ENCODE measurements at places on chromosomes 12 and 14. TPM values are rescaled to one million over a fixed set of nuclear protein-coding genes. Genes with fewer than 3 reads are reported as not detected.

BCL2L2 gene
- total RNA-seq, result 26.2 TPM

GRCh38 chr14:64779472-64779871, 75.2 kb downstream of the PLEKHG3 start:
- no peak for DNase-seq

PDE3A gene
- total RNA-seq, result 27.4 TPM

GRCh38 chr12:54324617-54325441, at the start of gene COPZ1:
Gene COPZ1 (plus strand): TSS chr12:54325131. CDS start chr12:54325164, 33 bp downstream.
- peak; percentile 100 for DNase-seq

PAPOLA gene
- total RNA-seq, result 164 TPM

- no peak for DNase-seq
Observed at GRCh38 chr14:31465111-31465510, 7.8 kb upstream of the DTD2 start.

DNA sequence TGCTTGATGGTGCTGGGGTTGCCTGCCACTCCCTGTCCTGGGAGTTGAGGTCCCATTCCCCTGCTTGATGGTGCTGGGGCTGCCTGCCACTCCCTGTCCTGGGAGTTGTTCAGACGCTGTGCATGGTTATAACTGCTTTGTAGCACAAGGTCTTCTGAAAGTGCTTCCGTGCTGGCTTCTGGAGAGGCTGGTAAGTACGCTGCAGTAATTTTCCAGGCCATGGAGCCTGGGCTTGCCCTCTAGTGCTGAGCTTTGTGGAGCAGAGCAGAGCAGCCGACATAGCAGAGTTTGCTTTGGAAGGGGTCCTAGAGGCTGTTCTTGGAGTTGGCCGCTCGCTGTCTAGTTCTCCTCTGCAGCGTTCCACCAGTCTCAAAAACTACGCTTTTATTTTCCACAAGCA, 6.3 kb downstream of the B4GALNT3 start:
- no peak for DNase-seq

Measured in endothelial cell of umbilical vein (primary cell).